Stimulated activated CD8-positive, alpha-beta memory T cell treated with anti-CD3 and anti-CD28 coated beads, Interleukin-4, amount 100 ng/mL, for 1 hour (primary cell): ENCODE measurements at places on chromosomes 7 and 10.

DNA sequence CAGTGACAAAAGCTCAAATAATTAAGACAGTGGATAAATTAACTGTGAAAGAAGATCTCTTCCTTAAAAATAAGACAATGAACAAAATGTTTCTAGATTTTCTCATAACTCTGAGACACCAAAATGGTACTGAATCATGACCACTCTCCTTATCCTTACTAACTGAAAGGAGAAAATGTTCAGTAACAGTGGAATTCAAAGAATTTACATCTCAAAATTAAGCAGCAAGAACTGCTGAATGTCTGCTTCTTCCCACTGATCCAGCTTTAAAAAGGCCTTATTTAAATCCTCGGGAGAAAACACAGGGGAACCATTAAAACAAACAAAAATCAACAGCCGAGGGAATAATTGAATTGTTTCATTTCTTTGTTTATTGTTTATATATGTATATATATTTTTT, 27.3 kb upstream of the PLXDC2 start:
- DNase-seq = no peak

DNA sequence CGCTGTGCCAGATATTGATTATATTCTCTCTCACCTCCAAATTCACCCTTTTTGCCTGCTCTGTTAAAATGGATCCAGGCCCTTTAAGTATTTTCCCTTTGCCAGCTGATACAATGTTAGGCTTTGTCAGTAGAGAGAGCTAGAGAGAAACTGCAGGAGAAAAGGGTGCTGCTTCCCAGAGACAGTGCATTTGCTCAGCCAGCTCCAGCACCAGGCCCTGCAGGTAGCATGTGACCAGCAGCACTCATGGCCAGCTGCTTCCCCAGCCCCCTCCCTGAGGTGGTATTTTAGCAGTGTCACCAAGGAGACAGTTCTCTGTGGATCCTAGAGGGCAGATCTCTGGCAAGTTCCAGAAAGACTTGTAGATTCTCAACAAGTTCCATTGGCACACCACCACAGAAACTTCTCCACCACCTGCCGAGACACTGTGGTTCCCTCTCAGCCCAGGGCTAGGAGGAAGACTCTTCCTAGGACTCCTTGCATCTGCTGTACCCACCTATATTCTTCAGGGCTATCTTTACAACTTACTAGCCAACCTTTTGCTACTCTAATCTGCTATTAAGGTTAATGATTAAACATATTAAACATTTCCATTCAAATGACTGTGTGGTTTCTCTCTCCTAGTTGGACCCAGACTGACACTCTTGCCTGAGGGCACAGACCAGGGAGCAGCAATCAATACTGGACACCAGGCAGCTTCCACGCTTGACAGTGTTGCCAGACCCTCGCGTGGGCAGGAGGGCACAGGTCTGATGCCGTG, 35.6 kb upstream of the ADAM12 start:
- no peak for DNase-seq

- DNase-seq = peak; percentile 44
These were observed 41.5 kb upstream of the BNIP3 start for GRCh38 chr10:132023092-132023811.

DNA sequence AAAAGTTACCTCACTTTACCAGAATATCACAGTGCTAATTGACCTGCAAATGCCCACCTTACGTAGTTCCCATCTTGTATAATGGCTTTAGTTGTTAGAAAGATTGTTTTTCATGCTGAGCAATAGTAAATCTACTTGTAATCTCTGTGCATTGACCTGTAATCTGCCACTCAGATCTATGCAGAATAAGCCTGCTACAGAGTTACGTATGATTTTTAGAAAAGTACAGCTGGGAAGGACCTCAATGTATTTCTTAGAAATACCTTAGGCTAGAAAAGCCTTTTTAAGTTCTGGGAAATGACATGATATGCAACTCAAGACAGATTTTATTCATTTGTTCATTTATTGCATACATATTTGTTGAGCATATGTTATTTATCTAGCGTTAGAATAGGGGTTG, 530.9 kb downstream of the SORCS3 start:
- DNase-seq = no peak

DNA sequence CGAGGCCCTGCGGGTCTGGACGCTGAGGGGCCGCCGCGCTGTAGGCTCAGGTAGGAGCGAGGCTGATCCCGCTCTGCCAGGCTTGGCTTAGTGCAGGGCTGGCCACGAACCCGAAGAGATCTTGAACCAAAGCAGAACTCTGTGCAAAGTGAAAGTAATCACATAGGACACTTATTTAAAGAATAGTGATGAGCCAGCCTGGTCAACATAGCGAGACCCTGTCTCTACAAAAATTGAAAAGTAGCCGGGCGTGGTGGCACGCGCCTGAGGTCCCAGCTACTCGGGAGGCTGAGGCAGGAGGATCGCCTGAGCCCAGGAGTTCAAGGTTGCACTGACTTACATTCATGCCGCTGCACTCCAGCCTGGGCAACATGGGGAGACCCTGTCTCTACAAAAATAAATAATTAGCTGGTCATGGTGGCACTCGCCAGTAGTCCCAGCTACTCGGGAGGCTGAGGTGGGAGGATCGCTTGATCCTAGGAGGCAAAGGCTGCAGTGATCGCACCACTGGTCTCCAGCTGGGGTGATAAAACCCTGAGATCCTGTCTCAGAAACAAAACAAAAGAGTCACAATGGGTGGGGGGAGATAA, 541 bp downstream of the ZSCAN25 start:
- DNase-seq = no peak

- DNase-seq = no peak
These were observed 24.4 kb downstream of the TSPAN12 start for GRCh38 chr7:120833546-120833945.

GRCh38 chr7:30280631-30281030, 3.8 kb upstream of the ZNRF2 start:
- DNase-seq = no peak

DNA sequence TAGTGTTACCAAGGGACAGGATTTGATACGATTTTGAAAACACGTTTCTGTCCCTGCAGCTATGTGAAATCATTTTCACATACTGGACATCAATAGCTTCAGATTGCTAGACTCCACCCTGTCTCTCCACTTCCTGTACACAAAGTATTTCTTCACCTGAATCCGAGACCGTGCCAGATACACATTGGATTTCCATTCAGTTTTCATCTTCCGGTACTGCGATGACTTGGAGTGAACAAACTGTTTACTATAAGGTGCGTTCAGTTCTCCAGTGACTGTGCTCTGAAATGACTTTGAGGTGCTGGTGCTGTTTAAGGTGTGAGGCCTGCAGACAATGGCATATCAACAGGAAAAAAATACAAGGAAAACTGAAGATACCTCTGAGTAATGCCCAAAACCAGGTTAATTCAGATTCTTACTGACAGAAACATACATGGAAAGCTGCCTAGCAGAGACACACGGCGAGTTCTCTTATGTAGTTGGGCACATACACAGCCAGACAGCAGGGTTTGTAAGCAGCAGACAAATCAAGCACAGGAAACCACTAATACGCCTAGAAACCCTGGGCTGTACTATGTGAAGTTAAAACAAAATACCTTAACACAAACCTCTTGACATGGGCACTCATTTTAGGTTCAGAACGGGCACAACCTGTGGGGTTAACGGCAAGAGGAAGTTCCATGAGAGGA, 119.2 kb downstream of the GALNT11 start:
- no peak for DNase-seq

GRCh38 chr7:139168479-139168878, 59.0 kb upstream of the ZC3HAV1 start:
- DNase-seq = no peak

DNA sequence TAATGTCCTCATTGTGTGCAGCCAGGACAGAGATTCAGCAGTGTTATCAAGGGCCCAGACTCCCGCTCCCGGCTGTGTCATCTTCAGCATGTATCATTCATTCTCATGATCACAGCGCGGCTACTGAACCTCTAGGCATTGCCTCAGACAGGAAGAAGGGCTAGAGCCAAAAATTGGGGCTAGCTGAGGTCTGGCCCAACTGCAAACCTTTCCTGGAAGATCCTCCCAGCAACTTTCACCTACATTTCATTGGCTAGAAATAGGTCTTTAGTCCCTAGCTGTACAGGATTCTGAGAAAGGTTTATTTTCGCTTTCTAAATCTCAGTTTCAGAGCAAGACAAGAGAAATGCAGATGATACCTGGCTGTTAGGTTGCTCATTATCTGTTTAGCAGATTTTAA, 81.9 kb downstream of the CREM start:
- DNase-seq = no peak

- DNase-seq = no peak
These were observed 417.9 kb downstream of the AUTS2 start for GRCh38 chr7:70016044-70016770.

DNA sequence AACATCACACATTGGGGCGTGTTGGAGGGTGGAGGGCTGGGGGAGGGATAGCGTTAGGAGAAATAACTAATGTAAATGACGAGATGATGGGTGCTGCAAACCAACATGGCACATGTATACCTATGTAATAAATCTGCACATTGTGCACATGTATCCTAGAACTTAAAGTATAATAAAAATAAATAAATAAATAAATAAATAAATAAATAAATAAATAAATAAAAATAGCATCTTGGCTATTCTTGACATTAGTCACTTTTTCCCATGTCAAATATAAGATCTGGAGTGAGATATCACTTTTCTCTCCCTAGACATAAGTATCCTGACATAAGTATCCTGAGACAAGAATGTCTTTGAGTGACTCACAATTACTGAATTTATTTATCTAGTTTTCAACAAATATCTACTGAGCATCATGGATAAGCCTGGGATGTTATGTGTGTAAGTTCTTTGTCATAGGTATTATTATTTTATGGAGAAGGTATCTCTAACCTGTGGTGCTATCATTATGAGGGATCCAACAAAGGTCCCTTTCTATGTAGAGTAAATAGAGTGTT, 691.3 kb downstream of the SORCS1 start:
- DNase-seq = no peak

DNA sequence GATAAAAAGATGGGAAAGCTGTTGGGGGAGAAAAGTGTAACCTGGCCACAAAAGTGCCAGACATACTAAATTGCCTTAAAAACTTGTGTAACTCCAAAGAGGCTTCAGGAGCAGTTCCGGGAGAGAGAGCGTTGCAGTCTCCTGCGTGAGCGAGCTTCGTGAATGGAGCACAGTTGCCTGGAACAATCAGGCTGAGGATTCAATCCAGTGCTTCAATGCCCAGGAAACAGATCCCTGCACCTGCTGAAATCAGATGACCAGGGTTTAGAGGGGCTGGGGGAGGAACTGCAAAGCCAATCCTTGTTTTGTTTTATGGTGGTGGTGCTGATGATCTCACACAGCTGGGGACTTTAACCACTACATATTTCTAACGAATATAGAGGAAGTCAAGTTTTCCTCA, 398.3 kb downstream of the DPP6 start:
- no peak for DNase-seq

GRCh38 chr10:18523025-18523424, 128.4 kb downstream of the NSUN6 start:
- DNase-seq = no peak

DNA sequence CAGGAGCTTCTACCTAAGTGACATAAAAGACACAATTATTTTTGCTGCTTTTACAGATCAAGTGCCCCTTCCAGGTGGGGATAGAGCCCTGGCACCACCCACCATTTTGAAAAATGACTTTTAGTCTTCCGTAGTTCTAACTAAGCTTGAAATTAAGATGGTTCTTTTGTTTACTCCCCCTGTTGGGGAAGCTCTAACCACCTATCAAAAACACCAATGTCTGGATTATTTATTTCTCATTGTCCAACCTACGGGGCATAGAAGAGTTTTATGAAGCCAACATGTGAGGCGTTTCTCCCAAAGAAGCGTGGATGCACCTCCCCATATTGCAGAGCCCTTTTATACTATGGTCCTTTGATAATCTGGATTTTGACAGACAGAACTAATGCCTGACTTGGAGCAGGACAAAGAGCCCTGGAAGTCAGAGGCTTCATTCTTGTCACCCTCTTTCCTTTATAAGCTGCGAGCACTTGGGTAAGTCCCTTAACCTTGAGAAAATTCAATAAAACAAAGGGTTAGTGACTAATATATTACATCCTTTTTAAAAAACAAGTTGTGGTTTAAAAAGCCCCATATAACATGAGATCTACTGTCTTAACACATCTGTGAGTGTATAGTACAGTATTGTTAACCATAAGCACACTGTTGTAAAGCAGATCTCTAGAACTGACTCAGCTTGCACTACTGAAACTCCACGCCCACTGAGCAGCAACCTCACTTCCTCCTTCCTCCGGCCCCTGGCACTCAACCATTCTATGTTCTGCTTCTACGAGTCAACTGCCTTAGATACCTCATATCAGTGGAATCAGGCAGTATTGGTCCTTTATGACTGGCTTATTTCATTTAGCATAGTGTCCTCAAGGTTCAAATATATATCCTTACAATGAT, 67.5 kb downstream of the ATXN7L1 start:
- DNase-seq = peak; percentile 36

GRCh38 chr7:50584386-50584785, 19.2 kb upstream of the DDC start:
- DNase-seq = no peak

DNA sequence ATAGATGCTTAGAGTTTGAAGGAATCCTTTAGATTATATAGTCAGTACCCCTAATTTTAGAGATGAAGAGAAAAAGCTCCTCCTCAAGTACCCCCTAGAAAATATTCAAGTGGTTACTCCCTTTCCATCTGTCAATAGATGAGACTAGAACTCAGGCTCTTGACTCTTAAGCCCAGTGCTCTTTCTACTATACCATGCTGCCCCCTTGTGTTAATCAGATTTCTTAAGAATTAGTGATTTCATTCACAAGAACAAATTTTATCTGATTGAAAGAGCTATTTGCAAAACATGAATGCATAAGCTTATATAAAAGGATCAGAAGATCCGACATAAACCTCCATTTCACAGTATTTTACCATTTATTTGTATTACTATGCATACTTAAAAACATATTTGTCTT, 179.3 kb downstream of the TFEC start:
- DNase-seq = no peak

DNA sequence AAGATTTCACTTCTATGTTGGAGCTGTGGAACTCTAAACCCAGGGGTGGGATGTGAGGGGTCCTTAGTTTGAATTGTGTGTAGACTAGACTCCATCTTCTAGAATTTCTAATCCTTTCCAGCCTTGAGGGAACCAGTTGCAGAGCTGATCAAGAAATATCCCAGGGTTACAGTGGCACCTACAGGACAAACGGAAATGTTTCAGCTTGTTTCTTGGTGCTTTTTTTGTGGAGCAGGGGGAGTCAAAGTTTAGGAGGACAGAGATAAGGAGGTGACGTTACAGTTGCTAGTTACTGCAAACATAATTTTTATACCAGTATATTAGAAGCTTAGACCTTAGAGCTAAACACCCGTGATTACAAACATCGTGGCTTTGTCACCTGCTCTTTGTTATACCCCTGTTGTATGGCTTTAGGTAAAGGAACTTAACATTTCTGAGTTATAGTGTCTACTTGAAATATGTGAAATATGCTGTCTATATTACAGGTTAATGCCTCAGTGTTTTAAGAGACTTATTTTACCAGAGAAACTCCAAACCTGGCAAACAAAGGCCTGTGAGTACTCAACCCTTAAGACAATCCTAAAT, 84.5 kb upstream of the DYNC1I1 start:
- no peak for DNase-seq

- DNase-seq = no peak
These were observed 71.5 kb downstream of the EBF3 start for GRCh38 chr10:129892548-129893052.

GRCh38 chr7:103343758-103344452, 662 bp downstream of the DNAJC2 start:
- no peak for DNase-seq

GRCh38 chr7:99837649-99838361, 10.0 kb downstream of the CYP3A43 start:
- DNase-seq = no peak
